Activated naive CD8-positive, alpha-beta T cell treated with anti-CD3 and anti-CD28 coated beads, Interleukin-2, amount 50 U/mL, for 16 hours (primary cell): ENCODE measurements at places on chromosomes 12 and 14.

DNA sequence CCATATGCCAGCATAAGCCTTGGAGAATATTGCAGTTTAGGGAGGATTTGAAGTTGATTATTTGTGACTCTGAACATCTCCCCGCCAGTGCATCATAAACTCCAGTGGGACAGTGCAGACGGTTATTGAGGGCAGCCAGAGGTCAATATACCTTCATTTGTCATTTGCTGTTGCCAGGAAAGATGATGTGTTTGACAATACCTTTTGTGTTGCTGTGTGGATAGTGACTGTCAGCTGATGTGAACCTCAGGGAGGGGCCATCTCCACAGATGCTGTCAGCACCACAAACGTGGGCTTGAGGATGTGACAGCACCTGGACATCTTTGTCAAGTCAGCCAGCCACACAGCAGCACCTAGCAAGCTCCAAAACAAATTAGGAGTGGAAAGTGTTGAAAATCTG is 11.5 kb downstream of the CCDC198 start:
- DNase-seq: no peak

- DNase-seq: no peak
Measured at GRCh38 chr12:14058717-14059116, 77.3 kb upstream of the GRIN2B start.

GRCh38 chr12:94636462-94637085 is 13.8 kb downstream of the TMCC3 start:
- no peak for DNase-seq

- DNase-seq: no peak
Measured at GRCh38 chr14:52835122-52835903, 43.9 kb upstream of the GNPNAT1 start.

- no peak for DNase-seq
Measured at GRCh38 chr14:93732524-93732923, 55.8 kb downstream of the PRIMA1 start.

DNA sequence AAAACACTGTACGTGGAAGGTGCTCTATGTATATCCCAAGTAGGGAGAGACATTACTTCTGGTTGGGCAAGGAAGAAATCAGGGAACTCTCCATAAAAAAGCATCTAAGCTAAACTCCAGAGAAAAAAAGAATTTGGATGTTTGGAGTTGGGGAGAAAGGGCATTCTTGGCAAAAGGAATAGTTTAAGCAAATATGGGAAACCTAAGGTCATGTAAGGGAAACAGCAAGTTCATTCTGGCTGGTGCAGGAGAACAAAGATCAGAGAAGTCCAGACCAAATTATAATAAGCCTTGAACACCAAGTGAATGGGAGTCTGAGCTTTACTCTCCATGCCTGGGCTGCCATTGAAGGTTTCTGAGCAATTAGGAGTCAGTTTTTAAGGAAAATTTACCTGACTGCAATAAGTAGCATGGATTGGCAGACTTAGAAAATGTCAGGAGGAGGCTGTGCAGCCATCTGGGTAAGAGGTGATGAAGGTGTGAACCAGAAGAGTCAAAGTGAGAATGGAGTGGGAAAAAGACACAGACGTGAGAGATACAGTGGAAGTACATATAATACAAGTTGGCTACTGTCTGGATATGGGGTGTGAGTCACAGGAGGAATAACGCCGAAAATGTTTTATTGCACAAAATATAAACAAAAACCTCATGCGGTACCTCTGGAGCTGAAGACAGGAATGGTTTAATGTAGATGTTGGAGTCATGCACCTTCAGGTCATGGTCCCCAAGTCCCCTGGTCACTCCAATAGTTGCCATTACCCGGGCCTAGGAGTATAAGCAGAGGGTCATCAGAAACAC is 222.6 kb downstream of the MON2 start:
- no peak for DNase-seq

DNA sequence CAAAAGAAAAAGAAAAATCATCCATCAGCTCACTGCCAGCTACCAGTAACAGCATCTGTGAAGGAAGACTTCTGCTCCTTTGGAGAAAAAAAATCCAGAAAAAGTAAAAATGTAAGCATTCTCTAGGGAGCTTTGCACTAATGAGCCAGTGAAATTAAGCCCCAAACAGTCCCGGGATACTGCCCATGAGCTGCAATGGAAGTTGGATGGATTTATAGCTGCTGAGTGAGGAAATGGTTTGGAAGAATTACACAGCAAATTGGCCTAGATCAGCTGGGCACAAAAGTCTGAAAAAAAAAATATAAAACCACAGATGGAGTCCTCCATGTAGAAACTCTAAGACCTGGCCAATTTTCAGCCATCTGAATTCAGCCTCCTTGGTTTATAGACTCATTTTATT is 462.9 kb upstream of the USP15 start:
- DNase-seq: no peak

GRCh38 chr14:92369097-92369496 is 46.1 kb downstream of the SLC24A4 start:
- no peak for DNase-seq

DNA sequence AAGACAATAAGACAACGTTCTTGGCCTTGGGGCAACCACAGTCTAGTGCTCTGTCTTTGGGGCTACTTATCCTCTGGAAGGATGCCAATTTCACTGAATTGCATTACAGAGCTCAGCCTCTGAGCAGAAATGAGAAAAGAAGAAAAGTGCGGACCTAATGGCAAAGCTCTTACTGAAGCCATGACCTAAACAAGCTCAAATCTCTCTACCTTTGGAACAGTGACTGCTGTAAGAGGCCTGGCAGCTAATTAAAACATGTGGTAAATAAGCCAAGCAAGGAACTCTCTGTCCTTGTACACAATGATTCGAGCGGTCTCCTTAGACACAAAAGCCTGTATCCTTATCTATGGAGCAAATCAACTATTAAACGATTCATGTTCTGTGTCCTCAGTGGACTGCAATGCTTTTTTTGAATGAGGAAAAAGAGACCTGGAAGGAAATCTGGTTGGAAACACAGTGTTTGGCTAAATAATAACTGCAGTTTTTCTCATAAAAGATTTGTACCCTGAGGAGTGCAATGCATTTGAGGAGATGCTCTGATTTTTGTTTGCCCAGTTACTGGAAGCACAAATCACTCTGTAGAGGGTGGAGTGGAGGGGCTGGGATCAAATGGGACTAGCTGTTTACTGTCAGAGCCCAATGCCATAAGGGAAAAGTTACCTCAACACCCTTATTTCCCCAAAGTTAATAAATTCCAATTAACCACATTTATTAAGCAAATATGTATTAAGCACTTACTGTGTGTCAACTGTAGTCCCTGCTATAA is 113.9 kb downstream of the NDUFA12 start:
- no peak for DNase-seq

DNA sequence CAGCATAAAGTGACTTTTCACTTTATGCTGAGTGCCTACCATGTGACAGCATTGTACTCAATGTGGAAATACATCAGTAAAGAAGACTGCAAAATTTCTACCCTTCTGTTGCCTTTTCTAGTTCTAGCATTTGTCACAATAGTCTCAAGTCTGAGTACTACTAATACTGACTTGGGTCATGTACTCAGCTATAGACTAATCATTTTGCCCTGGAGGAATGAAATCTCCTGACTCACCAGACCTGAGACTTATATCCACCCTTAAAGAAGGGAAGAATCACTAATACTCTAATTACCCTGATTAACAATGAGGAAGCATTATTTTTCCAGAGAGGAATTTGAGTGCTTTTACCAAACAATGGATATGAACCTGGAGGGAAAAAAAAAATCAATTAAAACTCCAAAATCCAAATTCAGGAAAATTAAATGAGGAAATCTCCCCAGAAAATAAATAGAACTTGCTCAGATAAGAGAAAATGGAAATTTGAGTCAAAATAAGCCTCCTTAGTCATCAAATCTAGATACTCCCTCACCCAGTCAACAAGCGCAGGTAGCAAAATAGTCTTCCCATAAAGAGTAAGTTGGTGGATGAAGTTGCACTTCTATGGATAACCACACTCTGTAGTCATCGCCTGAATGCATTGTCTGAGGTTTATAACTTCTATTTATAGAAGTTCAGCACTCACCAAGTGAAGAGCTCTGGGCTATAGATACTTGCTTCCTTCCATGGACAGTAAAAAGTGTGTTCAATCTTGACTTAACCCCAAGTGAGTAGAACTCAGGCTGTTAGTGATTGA is 386.6 kb downstream of the SYT1 start:
- no peak for DNase-seq

DNA sequence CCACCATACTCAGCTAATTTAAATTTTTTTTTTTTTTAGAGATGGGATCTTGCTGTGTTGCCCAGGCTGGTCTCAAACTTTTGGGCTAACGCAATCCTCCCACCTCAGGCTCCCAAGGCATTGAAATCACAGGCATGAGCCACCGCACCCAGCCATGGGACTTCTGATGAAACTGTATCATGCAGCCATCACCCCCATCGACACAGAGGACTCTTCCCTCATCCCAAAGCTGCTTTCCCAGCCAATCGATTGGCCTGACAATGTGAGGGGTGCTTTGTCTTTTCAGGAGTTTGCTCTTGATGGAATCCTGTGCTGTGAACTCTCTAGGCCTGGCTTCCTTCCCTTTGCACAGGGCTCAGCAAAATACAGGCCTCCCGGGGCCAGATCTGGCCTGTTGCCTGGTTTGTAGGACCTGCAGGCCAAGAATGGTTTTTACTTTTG is 59.6 kb upstream of the NCOR2 start:
- no peak for DNase-seq

- no peak for DNase-seq
Measured at GRCh38 chr12:108112832-108113556, 16.1 kb upstream of the WSCD2 start.

- no peak for DNase-seq
Measured at GRCh38 chr12:29224572-29224971, 75.5 kb downstream of the FAR2 start.

GRCh38 chr12:80977346-80977745 is 39.6 kb upstream of the LIN7A start:
- no peak for DNase-seq

DNA sequence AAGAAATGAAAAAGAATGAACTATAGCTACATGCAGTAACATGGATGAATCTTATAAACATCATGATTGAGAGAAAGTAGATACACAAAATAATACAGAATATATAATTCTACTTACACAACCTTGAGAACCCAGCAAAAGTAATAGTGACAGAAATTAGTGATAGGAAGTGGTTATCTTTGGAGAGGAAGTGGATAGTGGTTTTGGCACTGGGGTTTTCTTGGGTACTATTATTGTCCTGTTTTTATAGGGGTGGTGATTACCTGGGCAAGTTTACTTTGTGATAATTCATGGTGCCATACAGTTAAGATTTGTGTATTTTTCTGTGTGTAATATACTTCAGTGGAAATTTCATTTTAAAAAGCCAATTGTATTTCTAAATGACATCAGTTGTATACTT is 352.7 kb downstream of the AEBP2 start:
- no peak for DNase-seq

DNA sequence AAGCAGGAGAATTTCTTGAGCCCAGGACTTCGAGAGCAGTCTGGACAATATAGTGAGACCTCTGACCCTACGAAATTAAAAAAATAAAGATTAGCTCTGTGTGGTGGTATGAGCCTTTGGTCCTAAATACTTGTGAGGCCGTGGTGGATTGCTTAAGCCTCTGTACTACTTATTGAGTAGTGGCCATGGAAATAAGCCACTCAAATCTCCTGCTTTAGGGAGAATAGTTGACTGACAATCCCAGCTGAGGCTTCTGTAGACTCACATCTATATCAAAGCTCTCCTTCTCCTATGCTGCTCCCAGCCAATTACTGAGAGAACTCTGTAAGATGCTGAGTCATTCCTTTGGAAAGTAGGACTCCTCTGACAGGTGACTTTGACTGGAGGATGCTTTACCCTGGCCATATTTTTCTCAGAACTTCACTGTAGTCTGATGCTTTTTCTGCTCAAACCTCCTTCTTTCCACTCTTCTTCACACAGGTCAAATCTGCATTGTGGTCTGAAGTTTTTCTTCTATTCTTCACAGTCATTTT is 420.2 kb downstream of the SLC6A15 start:
- DNase-seq: no peak

GRCh38 chr12:47360771-47361388 is 281.1 kb upstream of the AMIGO2 start:
- no peak for DNase-seq

GRCh38 chr12:58981961-58982360 is 61.7 kb upstream of the LRIG3 start:
- DNase-seq: no peak

- DNase-seq: no peak
Measured at GRCh38 chr14:62736048-62737043, 308.9 kb downstream of the KCNH5 start.

GRCh38 chr14:93825235-93825553 is 36.9 kb upstream of the PRIMA1 start:
- DNase-seq: no peak
